Heart right ventricle (tissue), 16 donors: ENCODE measurements at places on chromosomes 7 and 10.
A peak's percentile ranks its signal among the peaks of the same experiment; 100 is the strongest.

DNA sequence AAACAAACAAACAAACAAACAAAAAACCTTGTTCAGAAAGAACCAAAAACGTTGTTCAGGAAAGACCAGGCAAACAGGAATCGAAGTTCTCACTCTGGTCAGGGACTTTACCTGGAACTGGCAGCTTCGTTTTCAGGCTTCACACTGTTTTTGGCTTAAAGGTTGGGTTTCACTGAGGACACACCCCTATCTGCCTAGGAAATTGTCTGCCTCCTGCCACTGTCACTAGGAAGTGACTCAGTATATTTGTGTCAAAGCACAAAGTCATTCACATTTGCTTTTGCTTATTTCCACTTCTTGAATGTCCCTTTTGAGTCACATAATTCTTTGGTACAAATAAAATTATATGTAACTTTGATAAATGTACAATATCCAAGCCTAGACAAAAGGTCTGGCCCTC is 37.9 kb downstream of the PNLIPRP3 start:
- no peak for DNase-seq

- DNase-seq: no peak
Observed at GRCh38 chr7:143361552-143362130, 872 bp downstream of the FAM131B start.

DNA sequence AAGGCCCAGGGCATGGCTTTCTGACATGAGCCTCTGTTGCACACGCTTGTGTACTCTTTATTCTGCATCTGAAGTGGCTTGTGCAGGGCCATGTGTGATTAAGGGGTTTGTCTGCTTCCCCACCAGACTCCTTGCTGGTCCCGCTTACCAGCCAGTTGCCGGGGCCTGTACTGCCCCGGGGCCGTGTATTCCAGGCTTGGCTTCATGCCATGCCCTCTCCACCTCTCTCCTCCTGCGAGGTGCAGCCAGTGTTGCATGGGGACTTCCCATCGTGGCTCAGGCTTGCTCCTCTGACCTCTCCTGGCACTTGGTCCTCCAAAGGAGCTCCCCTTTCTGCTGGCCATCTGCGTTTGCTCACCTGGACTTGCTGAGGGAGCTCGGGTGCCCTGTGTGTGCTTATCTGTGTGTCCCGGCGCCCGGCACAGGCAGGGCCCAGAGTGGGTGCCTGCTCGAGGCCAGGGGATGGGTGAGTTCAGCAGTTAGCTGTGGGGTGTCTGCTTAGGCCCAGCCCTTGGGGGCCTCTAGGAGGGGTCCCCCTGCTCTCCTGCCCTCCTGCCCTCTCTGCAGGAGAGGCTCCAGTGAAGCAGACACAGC is 11.0 kb upstream of the C10orf143 start:
- no peak for DNase-seq

DNA sequence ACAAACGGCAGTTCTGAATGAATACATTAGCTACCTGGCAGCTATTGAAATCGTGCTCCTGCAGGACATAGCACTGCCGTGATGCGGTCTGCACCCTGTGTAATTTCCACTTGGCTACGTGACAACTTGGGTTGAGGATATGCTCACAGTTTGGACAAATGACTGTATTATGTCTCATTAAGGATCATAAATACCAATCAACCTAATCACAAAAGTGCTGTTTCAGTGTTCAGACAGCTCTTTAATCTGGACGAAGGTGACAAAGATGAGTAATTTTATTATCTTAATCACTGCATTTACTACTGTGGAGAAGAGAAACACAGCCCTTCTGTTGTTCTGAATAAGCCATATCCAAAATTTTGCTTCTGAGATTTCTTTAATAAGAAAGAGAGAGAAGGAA is 210.8 kb upstream of the PFKP start:
- DNase-seq: no peak

GRCh38 chr10:100969187-100970075 is at the start of gene SEMA4G:
SEMA4G (plus strand) TSS chr10:100969504; CDS start chr10:100972913, 3,409 bp downstream.
- peak; percentile 62 for DNase-seq

DNA sequence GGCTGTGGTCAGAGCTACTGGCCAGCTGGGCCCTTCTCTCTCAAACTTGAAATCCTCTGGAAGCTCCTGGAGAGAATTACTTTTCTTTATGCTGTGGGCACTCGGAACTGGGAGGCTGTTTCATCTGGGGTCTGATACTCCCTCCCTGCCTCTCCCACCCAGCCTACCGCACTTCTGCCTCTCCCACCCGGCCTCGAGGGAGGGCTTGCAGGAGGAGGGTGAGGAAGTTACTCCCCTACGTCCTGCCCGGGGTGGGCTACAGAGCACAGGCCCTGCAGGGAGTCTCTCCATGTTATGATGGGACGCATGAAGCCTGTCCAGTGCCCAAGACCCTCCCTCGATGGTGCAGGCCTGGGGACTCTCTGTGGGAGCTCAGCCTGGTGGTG is 584.6 kb upstream of the MKI67 start:
- no peak for DNase-seq

DNA sequence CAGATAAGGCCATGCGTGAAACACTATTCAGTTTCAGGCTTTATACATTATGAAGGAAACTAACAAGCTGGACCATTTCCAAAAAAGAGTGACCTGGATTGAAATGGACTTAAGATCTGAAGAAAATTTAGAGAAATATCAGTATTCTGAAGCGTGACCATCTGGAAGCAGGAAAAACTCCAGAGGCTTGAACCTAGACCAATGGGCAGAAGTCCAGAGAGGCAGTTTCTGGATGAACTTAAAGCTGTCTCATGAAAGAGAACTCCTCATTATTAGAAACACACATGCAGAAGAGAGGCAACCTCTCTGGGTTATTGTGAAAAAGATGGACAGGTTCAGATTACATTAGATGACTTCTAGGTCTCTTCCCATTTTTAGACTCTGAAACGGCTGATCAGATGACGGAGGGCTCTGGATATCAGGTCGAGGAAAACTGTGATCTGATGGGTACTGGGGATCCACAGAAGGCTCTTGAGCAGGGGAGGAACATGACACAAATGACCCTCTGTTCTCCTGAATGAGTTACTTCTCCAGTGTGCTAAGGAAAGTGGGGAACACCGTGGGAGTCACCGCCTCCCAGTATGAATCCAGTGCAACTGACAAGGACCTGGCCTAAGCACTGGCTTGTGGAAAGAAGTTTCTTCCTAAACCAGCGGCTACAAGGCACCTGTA is 116.5 kb downstream of the SPDYE5 start:
- no peak for DNase-seq

DNA sequence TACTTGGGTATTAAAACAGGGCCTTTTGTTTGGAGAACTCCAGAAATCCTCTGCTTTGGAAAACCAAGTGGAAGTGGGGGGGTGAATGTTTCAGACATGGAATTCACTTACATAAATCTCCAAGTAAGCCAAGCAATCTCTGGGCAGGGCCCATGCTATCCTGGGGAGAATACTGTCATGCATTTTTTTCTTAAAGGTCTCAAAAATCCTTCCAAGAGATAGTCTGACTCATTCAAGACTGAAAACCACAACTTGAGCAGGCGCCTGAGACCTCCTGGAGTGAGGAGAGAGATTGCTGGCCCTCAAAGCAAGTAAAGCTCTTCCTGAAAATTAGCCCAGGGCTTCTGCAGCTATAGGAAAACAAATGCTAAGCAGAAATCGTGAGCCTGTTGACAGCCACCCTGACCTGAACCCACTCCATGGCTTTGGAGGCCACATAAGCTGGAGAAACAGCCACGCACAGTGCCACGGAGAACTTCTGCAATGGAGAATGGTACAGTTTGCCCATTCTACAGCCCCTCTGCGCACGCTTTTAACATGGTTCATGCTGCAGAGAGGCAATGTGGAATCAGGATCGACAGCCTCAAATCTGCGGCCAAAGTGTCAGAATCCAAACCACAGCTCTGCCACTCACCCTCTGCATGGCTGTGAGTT is 203.1 kb upstream of the AUTS2 start:
- DNase-seq: no peak

DNA sequence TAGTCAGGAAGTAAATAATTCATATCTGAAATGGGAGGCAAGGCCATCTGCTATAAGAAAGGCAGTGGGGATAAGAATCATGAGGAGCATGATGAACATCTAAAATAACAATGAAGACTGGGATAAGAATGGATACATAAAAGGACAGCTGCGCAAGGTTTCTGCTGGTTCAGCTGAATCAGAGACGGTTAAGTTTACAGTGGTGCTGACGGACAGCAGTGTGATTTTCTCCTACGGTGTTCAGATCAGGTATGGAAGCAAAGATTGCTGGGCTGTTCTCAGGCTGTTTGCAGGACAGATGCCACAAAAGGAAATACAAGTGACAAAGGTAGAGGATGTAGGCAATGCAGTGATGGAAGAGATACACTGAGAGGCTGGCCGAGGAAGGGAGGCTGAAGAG is 8.4 kb downstream of the CYCS start:
- DNase-seq: no peak

DNA sequence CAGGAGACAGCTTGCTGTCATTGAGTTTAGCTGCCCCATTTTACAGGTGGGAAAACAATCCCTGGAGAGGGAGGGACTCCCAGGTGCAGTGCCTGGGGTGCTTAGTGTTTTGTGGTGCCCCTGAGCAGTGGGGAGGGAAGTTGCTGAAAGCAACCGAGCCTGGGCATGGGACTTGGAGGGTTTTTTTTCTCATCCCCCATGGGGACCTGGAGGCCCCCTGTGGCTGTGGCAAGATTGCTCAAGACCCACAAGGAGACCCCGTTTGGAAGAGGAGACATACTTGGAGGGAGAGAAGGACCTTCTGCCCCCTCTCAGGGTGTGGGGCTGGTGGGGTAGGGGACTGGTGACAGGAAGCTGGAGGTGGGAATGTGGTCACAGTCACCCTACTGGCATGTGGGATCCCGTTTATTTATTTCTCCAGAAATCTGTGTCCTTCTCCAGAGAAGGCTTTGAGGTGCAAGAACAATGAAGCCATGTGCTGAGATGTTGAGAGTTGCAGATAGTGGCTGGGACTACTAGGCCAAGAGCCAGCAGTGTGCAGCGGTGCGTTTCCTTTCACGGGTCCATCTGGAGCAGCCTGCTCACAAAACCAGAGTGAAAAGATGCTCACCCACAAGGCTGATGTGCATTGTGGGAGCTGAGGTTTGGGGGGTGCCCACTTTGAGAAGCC is 21.5 kb downstream of the ZMIZ1 start:
- no peak for DNase-seq

GRCh38 chr7:132087421-132087820 is 488.8 kb downstream of the PLXNA4 start:
- DNase-seq: no peak

DNA sequence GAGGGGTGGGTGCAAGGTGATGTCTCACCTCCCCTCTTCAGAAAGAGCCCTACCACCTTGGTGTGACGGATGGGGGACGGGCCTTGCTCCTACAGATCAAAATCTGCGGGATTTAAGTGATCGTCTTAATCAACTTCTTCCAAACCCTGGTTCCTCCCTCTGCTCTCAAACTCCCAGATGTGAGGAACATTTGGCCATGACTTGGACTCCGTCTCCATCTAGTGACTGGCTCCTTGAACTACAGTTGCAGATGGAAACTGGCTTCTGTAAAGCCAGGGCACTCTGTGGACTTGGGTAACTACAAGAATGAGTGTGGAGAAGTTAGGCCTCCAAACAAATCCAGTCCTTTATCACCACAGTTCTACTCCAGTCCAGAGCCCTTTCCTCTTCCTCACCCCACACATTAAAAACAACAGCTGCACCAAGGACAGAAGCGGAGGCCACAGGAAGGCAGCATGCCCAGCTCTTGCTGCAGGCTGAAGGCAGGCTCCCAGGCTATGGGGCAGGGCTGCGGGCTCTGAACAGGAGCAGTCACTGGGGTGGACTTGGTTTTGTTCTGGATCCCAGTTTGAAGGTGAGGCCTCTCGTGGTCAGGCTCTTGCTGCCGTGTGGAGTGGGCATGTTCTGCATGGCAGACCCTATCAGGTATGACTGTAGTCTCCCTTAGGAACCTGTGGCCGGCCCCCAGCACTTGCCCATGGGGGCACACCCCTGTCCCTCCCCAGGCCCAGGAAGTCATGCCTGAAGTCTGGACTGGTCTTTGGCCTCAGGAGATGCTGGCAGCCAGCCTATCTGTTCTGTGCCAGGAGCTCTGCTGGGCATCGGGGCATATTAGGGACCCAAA is 79.4 kb downstream of the VWC2 start:
- peak; percentile 31 for DNase-seq

DNA sequence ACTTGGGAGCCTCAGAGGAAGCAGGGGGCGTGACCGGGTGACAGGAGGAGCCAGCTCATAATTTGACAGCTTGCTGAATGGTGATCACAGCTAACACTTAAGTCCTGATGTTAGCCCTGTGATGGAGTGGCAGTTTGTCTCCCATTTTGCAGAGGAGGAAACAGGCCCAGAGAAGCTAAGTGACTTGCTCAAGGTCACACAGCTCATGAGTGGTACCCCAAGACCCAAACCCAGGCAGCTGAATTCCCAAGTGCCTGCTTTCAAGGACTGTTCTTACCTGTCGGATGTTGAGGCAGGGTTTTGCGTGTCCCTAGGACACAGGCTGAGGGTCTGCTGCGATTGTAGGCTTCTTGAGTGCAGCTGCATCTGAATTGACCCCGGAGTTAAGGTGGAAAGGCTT is 51.7 kb downstream of the PALD1 start:
- DNase-seq: no peak

- no peak for DNase-seq
Observed at GRCh38 chr10:121522831-121523230, 75.4 kb downstream of the FGFR2 start.
